ENCODE measurements at places on chromosomes 6 and 20. TPM values are rescaled to one million over a fixed set of nuclear protein-coding genes. Genes with fewer than 3 reads are reported as not detected.

- DNase-seq: no peak
These were observed 3.9 kb upstream of the MRGBP start for GRCh38 chr20:62792182-62792939.

GRCh38 chr6:20014508-20014907 lies 177.3 kb downstream of the ID4 start:
- DNase-seq: no peak

DNA sequence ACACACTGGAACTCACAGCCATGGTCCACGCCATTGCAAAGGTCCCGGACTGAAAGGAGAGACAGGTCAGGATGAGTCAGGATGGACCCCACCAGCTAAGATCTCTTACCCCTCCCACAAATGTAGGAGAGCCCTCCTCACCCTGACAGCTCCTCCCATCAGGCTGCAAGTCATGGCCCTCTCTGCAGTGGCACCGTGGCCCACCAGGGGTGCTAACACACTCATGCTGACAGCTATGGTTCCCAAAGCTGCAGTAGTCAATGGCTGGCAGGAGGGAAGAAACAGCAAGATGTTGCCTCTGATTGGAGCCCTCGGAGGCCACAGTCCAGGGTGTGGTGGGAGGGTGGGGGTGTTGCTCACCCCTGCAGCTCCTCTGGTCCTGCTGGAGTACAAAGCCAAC lies 5.7 kb upstream of the RBPJL start:
- DNase-seq: no peak

DNA sequence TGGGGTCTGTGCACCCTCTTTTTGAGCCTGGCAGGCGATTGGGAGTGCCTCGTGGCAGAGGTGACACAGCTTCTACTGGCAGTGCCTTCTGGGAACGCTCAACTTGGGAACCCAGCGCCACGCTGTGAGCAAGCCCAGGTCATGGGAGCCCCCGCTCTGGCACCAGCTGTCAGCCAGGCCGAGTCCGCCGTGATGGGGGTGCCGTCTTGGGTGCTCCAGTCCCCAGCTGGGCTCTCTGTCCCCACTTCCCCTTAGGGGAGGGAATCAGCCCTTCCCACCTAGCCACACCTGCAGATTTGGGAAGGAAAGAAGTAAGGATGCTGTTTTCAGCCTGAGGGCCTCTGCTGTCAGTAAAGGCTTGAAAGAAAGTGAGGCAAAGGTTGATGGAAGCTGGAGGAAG lies 31.0 kb upstream of the NTSR1 start:
- no peak for DNase-seq

DNA sequence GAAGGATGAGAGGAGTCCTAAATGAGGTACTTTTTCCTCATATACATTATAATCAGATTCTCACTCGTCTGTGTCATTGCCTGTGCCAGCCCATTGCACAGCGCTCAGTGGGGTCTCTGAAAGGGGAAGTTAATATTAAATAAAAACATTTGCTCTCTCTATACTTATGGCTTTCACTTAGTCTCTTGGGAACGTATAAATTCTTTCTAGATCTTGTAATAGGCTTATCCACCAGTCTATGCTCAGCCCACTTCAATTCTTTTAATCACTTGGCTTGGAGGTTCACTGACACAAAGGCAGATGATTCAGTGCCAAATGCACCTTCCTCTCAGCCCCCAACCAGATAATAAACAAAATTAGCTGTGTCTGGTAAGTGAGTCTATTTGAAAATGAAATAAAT lies 164.3 kb upstream of the OGFRL1 start:
- DNase-seq: no peak

DNA sequence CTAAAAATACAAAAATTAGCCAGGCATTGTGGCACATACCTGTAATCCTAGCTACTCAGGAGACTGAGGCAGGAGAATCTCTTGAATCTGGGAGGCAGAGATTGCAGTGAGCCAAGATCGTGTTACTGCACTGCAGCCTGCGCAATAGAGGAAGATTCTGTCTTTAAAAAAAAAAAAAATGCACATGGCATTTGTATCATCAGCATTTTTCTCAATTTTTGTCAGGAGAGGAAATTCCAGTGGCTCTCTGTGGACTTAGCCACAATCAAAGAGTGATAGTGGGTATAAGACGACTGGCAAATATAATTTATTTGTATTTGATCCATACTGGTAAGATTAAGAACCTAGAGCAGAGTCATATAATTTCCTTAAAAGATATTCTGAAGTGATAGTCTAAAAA lies 28.6 kb downstream of the DEFB114 start:
- no peak for DNase-seq

- DNase-seq: no peak
These were observed 146.5 kb upstream of the FERMT1 start for GRCh38 chr20:6269168-6269873.

DNA sequence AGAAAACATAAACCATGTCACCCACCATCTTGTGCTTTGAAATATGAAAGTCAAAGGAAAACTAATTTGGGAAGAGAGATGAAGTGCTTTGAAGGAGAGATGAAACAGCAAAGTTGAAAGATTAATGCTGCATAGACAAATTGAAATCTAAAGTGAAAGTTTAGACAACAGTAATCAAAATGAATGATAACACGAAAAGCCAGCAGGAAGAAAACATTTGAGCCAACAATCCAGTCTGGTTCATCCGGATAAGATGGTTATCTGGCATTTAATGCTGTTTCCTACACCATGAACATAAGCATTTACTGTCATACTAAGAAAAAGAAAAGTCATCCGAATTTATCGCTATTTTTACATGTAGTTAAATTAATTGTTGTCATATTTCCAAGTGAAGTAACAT lies 595 bp downstream of the HAO1 start:
- no peak for DNase-seq

DNA sequence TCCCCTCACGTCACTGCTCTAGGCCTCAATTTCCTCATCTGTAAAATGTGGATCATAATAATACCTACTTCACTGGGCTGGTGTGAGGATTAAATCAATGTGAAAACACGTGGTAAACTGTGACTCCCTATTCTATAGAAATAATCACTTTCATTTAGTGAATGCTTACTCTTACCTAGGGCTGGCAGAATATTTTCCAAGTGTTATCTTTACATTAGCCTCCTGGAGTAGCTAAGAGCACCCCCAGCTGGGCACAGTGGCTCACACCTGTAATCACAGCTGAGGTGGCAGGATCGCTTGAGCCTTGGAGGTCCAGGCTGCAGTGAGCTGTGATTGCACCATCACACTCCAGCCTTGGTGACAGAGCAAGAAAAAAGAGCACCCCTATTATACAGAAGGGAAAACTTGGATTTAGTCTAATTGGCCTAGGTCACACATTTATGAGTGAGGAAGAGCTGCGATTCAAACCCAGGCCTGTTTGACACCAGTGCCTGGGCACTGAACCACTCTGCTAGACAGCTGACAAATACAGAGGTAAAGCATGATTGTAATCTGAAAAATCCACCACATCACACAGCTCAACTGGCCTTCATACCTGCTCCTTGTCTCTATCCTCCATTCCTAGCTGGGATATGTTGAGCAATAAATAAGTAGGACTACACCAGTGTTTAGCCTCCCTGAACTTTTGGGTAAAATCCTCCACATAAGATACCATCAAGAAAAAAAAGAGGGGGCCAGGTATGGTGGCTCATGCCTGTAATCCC lies 1.4 kb upstream of the SNTA1 start:
- DNase-seq: no peak

- DNase-seq: no peak
These were observed 28.2 kb upstream of the ECI2 start for GRCh38 chr6:4163408-4164116.

Gene SRMS
- not detected for polyA plus RNA-seq

Gene KIFC1
- polyA plus RNA-seq: 0.29 TPM

Gene GSTA1
- not detected for polyA plus RNA-seq

Gene IL22RA2
- not detected for polyA plus RNA-seq

All from heart right ventricle (tissue), 16 donors.